ENCODE measurements at places on chromosomes 16 and 17. TPM values are rescaled to one million over a fixed set of nuclear protein-coding genes. Genes with fewer than 3 reads are reported as not detected.
A peak's percentile ranks its signal among the peaks of the same experiment; 100 is the strongest.

GRAP gene
- total RNA-seq, result not detected

- peak; percentile 45 for DNase-seq
These were observed 48.5 kb downstream of the HAPSTR1 start for GRCh38 chr16:9139965-9140364.

GRCh38 chr17:34639706-34640425, 60.5 kb downstream of the TMEM132E start:
- no peak for DNase-seq

GRCh38 chr16:83206426-83206825, 579.7 kb downstream of the CDH13 start:
- DNase-seq, result peak; percentile 78

EME1 gene
- total RNA-seq, result 10.6 TPM
